ENCODE measurements at places on chromosomes 12 and 14. TPM values are rescaled to one million over a fixed set of nuclear protein-coding genes. Genes with fewer than 3 reads are reported as not detected.

GRCh38 chr12:57905812-57906475, 35.4 kb upstream of the ATP23 start:
- no peak for DNase-seq

GRCh38 chr12:95173392-95174251, 43.6 kb downstream of the FGD6 start:
- no peak for DNase-seq

GRCh38 chr14:35865611-35866324, 39.6 kb downstream of the BRMS1L start:
- DNase-seq: no peak

DNA sequence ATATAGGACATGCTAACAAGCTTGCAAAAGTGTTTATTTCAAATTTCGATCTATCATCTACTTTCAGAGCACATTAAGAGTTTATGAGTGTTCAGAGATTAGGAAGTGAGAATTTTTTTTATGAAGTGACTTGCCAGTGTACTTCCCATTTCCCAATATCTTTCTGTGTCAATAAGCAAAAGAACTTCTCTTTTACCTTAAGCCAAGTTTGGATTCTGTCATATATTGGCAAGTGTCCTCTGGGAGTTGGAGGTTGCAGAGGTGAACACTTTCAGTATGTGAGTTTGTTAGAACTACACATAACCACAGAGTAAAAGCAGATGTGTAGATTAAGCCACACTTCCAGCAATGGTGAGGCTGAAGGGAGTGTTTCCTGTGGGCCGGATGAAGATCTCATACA, 16.6 kb upstream of the KLRF1 start:
- no peak for DNase-seq

Gene POTEM
- total RNA-seq: not detected

DNA sequence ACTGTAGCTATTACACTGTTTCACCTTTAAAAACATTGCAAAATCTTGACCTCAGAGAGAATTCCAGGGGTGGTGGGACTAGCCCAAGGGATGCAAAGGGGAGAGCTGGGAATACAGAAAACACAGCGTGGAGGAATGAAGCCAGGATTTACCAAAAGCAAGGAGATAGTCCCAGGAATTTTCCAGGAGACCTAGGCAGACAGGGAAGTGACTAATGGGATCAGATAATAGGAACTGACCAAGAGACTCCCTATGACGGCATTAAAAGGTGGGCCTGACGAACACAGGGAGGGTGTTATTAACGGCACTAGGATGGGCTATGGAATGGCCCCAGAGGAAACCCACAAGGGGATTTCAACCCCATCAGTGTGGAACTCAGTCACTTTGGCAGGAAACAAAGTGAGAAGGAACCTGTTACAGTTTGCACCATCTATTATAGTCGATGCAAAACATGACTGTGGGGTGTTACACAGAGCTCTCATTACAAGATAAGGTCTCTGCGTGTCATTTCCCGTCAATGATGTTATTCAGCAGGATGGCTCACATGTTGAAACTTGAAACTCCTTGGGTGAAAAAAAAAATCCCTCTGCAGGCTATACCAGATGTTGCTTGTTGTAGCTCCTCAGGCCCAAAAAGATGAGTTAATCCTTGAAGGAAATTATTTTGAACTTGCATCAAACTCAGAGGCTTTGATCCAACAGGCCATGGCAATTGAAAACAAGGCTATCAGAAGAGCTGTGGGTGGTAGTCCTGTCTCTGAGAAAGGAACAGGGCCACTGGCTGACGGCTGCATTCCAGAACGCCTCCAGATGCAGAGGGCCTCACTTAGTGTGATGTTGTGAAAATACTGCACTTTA, 58.7 kb downstream of the DRAM1 start:
- no peak for DNase-seq

DNA sequence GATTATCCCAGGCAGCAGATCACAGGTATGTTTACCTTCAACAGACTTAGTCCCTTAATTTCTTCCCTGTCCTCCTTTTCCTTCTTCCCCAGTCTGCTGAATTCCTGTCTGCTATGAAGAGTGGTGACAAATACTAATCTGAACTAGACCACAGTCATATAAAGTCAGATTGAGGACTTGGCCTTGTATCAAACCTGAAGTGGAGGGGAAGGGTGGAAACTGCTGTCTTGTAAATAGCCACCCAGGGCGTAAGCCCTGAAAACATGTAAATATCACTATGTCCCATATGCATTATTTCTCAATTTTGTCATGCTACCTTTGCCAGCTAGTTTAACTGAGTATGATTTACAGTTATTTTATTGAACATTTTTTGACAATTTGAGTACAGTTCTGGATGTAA, 368.0 kb downstream of the CCDC91 start:
- no peak for DNase-seq

- DNase-seq: no peak
Measured at GRCh38 chr12:128755566-128755965, 68.2 kb downstream of the SLC15A4 start.

DNA sequence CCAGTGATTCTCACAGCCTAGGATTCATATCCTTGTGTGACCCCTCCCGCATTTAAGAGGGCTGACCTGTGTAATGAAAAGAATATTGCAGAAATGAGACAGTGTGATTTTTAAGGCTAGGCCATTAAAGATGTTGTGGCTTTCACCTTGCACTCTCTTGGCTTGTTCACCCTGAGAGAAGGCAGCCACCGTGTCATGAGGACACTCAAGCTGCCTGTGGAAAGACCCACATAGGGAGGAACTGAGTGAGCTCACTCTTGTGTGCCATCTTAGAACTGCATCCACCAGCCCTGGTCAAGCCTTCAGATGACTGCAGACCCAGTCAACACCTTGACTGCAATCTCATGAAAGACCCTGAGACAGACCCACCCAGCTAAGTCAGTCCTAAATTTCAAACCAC, 46.3 kb upstream of the TMPO start:
- DNase-seq: no peak

Gene CCDC197
- not detected for total RNA-seq

All from mesenteric fat pad (tissue), 1 donor.